ENCODE measurements at places on chromosomes 1 and 21.

DNA sequence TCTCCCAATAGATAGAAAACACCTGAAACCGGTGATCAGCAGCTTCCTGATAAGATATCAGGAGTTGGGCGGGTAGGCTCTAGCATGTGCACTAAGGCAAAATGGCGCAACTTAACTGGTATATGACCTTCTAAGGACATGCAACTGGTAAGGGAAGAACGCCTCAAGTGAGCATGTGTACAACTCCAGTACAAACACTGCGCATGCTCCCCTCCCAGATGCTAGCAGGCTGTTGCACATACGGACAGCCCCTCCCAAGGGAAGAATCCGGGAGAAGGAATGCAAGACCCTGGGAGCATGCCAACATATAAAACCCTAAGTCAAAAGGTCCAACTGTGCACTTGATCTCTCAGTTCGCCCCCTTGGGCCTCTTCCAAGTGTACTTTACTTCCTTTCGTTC, 110.8 kb downstream of the TSEN15 start:
- no peak for DNase-seq

- no peak for DNase-seq
Measured at GRCh38 chr1:226401355-226402303, 6.3 kb downstream of the PARP1 start.

GRCh38 chr21:29654855-29655254, 284.9 kb downstream of the GRIK1 start:
- DNase-seq: no peak

- DNase-seq: no peak
Measured at GRCh38 chr1:80925130-80925805, 875.5 kb upstream of the ADGRL2 start.

DNA sequence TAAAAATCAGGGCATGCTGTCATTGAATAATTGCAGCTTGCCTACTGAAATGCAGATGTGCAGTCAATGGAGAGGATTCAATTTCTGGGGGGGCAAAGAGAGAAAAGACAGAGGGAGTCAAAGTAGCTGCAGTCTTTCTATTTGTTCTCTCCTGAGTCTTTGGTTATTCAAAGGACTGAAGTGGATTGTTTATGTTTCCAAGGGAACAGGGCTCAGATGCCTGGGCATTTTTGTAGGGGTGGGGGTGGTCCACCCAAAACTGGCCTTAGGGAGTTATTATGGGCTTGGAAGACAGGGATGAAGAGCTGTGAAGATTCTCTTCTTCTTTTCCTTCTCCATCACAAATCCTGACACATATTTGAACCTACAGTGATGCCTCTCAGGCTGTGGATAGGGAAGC, 408.8 kb upstream of the DAB1 start:
- DNase-seq: no peak

- DNase-seq: peak; percentile 35
Measured at GRCh38 chr1:11280719-11281376, 7.8 kb downstream of the UBIAD1 start.

GRCh38 chr1:208910161-208910560, 666.0 kb upstream of the PLXNA2 start:
- DNase-seq: no peak

- no peak for DNase-seq
Measured at GRCh38 chr1:160043543-160043942, 11.8 kb upstream of the PIGM start.

GRCh38 chr1:159891275-159892157, 8.4 kb downstream of the CFAP45 start:
- peak; percentile 87 for DNase-seq

DNA sequence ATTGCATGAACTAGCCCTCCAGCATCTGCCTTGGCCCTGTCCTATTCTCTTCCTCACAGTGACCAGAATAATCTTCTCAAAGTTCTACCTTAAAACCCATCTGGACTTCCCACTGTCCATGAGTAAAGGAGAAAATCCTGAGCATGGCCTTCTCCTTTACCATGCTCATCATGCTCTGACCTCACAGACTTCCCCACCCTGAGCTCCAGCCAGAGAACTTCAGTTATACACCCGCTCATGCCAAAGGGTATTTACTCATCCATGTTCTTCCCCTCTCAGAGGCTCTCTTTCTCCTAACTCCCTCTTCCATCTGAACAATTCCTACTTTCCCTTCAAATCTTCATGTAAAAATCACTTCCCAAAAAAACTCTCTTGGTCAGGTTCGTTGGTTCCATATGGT, 188.4 kb downstream of the SETD4 start:
- DNase-seq: no peak

DNA sequence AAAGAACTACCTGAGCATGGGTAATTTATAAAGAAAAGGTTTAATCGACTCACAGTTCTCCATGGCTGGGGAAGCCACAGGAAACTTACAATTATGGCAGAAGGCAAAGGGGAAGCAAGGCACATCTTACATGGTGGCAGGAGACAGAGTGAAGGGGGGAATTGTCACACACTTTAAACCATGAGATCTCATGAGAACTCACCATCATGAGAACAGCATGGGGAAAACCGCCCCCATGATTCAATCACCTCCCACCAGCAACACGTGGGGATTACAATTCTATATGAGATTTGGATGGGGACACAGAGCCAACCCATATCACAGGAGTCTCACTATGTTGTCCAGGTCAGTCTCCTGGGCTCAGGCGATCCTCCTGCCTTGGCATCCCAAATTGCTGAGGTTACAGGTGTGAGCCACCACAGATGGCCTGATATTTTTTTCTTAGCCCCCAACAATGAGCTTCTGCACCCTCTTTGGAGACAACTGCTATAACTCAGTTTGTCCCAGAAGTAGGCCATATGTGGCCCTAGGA, 22.5 kb upstream of the MORC3 start:
- no peak for DNase-seq

DNA sequence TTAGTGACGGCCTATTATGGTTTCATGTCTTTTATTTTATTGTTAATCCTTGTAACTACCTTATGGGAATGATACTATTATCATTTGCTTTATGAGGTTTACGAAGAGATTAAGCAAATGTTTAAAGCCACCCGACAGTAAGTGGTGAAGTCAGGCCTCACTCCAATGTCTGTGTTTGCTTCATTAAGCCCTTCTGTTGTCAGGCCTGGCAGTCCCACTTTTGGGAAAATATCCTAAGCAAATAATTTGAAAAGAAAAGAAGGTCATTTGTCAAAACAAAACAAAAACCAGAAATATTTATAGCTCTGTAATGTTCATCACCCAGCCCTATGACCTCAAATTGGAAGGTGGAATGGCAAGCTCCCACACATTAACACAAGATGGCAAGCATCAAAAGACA, 40.7 kb upstream of the USP24 start:
- no peak for DNase-seq

GRCh38 chr1:86461482-86461881, 7.2 kb upstream of the CLCA1 start:
- no peak for DNase-seq

GRCh38 chr1:26690576-26691031, 5.2 kb upstream of the ARID1A start:
- no peak for DNase-seq

DNA sequence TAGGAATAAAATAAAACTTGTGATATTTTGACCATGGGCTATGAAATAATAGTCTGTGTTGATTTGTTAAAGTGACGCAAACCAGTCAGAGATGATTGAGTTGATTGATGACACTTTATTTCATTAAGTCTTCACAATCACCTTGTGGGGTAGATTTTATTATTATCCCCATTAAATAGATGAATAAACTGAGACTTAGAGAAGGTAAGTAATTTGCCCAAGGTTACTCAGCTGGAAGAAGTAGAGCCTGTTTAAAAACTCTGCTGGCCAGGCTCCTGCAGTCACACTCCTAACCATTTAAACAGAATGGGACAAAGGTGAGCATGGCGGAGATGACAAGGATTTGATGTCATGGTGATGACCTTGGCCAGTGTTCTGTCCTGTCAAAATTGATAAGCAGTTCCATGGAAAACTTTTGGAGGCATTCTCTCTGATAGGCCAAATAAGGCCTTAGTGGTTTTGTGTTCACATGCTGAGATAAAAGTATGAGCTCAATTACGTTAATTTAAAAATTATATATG, 22.7 kb upstream of the MCOLN3 start:
- no peak for DNase-seq

GRCh38 chr1:66626261-66626660, 92.3 kb downstream of the SGIP1 start:
- DNase-seq: no peak

DNA sequence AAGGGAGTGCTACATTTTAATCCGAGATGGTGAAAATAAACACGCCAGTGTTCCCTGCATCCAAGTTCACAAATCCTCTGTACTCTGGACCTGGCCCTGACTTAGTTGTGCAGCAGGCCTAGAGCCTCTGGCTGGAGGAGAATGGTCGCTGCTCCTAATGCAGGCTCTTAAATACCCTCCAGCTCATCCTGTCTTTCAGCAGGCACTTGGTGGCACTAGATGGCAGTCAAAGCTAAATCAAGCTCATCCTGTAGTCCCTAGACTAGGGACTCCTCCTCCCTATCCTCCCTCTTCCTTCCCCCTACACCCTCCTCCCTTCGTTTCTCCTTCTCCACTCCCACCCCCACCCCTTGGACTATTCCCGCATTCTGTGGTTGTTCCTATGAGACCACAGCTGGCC, 41.6 kb upstream of the MTR start:
- no peak for DNase-seq
